ENCODE measurements at places on chromosomes 3 and 15. TPM values are rescaled to one million over a fixed set of nuclear protein-coding genes. Genes with fewer than 3 reads are reported as not detected.

GRCh38 chr3:124063197-124063909 is 71.4 kb upstream of the ROPN1 start:
- no peak for DNase-seq

DNA sequence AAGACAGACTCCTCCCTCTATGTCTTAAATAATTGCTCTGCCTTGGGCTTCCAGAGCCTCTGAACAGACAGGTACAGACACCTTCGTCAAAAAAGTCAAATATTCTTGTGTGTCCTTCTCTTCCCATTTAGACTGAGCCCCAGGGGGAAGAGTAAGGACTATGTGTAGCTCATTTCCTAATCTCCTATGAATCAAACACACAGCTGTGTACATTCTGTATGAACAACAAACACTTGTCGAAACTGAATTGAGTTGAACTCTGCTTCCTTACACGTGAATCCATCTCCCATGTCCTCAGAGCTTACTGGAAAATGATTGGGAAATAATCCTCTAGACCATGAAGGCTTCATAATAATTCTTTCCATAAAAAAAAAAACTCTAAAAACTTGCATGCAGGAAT is 80.8 kb downstream of the MOBP start:
- DNase-seq = peak; percentile 61

- DNase-seq = no peak
Observed at GRCh38 chr3:193884652-193885051, 251.3 kb upstream of the HES1 start.

- no peak for DNase-seq
Observed at GRCh38 chr3:140494970-140495369, 182.9 kb upstream of the TRIM42 start.

DNA sequence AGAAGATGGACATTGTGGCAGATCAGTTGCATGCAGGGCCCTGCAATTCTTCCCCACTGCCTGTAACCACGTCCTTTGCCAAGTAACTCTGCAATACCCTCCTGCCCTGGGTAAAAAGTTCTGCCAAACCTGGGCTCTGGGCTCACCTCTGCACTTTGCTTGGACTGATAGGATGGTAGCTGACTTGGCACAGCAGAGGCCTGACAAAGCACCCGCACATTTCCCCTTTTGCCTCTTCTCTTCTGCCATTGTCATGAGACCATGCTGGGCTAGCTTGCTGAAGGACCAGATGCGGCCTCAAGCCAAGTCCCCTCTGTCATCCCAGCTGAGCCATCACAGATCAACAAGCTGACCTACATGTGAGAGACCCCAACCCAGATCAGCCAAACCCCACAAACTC is 122.4 kb downstream of the SMAD6 start:
- DNase-seq = no peak

The GOLGA8R gene
- 0.09 TPM for polyA plus RNA-seq

All from mammary epithelial cell (primary cell).